Cardiac septum (tissue), 1 donor: ENCODE measurements at places on chromosomes 11 and 22.

DNA sequence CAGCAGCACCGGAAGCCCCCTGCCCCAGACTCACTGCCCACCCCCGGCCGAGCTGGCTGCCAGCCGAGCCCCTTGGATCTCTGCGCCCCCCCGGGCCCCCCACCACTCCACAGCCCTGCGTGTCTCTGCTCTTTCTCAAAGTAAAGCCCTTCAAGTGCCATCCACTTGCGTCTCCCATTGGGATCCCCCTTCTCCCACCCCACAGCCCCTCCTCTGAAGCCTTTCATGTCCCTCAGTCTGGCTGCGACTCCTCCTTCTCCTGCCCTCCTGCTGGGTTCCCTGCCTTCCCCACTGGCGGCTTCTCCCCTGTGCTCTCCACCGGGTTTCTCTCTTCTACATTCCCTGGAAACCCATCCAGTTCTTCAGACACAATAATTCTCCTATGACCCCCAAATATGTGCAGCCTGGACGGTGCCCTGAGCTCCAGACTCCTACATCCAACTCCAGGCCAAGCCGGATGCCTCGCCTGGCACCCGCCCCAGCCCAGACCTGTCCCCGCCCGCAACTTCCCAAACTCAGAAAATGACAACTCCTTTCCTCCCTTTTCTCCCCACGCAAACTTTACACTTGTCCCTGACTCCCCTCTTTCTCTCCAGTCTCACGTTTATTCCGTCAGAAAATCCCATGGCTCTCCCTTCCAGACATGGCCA lies 108.9 kb downstream of the WNT7B start:
- no peak for DNase-seq

DNA sequence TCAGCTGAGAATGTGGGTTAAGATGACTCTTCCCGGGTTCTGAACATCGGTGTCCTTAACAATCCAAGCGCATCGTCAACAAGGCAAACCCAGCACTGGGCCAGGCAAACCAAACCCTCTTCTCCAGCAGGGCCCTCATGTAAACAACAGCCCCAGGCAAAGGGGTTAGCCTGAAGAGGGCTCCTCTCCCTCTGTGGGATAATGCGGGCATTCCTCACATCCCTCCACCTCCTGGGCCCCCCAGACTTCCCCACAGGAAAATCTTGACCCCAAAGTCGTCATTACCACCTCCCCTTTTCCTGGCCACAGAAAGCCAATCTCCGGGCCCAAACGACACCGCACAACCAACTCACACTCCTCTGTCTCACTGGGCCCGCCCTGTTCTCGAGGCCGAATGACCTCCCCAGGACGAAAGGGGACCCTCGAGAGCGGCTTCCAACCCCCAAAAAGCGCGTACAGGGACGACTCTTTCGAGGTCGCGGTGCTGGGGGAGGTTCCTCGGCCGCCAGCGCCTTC lies 566 bp downstream of the DDB1 start:
- DNase-seq: no peak

DNA sequence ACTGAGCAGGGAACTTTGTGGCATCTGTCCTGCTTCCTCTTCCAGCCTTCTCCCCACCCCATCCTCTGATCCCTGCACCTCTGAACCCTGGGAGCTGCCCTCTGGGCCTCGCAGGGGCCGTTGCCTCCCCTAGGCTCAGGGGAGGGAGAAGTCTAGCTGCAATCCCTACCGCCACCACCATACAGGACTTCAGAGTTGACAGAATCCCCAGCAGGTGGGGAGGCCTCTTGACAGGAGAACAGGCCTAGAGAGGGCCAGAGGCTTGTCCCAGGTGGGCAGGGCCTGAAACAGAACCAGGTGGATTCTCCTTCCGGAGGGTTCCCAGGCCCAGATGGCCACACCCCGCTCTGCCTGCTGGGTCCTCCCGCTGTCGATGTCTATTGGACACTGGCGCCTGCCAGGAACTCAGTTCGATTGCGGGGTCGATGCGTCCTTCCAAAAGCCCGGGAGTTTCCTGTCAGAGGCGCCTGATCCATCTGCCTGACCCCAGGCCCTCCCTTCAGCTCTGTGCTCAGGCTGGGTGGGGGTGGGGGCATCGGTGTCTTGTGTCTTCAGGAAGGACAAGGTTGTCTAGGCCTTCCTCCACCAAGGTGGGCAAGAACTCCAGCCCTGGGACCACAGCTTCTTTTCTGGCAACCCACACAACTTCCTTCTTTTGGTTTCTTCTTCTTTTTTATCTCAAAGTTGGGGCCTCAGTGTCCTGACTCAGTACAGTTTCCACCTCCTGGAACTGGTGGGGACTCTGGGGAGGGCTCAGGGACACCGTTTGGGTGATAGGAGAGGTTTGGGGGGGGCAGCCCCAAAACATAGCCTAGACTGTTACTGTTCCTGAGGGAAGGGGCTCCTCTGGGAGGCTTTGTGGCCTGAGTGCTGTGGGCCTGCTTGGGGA lies 6.4 kb downstream of the STARD10 start:
- DNase-seq: no peak

- DNase-seq: no peak
These were observed 65.8 kb downstream of the PARVB start for GRCh38 chr22:44089717-44090570.

GRCh38 chr11:57072640-57073039 lies 83.9 kb downstream of the OR5AK2 start:
- no peak for DNase-seq

- DNase-seq: no peak
These were observed 263.1 kb downstream of the DDX10 start for GRCh38 chr11:108927791-108928545.

DNA sequence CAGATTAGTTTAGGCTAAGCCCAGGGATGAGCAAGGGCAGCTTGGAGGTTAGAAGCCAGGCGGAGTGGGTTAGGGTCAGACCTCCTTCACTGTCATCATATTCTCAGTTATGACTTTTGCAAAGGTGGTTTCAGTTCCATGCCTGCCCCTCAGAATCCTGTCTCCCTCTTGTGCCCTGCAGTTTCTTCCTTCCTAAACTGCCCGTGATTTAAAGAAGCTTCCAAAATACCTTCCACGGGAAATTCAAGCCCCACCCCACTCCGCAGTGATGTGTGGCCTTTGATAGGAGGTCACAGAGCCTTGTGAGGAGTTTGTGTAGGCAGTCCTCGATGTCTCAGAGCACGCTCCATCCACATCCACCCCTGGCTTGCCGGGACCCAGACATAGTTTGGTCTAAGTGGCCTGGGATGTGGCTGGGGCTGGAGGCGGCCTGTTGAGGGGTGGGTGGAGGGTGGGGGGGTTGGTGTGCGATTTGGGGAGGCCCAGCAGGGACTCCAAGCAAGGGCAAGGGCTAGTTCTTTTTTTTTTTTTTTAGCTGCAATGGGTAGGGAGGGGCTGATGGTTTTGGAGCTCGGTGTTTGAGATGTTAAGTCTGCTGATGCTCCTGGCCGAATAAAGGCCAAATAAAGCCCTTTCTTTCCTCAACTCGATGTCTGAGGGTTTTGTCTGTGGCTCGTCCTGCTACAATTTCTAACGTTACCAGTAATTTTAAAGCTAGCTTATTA lies 1.6 kb upstream of the IFITM1 start:
- no peak for DNase-seq

DNA sequence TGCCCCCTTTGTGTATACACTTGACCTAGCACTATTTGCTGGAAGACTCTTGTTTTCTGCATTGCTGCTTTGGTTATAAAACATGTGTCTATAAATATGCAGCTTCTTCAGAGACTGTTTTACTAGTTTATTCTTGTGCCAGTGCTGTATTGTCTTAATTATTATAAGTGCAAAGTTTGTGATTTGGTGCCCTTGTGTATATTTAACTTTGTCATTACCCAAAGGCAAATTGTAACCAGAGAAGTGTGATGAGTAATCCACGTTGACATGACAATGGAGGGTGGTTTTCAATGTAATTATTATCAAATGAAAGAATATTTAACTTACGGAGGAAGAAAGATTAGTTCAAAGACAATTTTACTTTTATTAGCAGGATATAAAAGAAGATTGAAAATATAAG lies 75.0 kb upstream of the PRODH start:
- no peak for DNase-seq
